Activated CD4-positive, alpha-beta T cell treated with anti-CD3 and anti-CD28 coated beads for 48 hours (primary cell): ENCODE measurements at places on chromosomes 12 and 14.
A peak's percentile ranks its signal among the peaks of the same experiment; 100 is the strongest.

- DNase-seq: no peak
Measured at GRCh38 chr14:99258341-99258861, 13.6 kb downstream of the BCL11B start.

- no peak for DNase-seq
Measured at GRCh38 chr14:38291681-38292467, 36.0 kb upstream of the CLEC14A start.

DNA sequence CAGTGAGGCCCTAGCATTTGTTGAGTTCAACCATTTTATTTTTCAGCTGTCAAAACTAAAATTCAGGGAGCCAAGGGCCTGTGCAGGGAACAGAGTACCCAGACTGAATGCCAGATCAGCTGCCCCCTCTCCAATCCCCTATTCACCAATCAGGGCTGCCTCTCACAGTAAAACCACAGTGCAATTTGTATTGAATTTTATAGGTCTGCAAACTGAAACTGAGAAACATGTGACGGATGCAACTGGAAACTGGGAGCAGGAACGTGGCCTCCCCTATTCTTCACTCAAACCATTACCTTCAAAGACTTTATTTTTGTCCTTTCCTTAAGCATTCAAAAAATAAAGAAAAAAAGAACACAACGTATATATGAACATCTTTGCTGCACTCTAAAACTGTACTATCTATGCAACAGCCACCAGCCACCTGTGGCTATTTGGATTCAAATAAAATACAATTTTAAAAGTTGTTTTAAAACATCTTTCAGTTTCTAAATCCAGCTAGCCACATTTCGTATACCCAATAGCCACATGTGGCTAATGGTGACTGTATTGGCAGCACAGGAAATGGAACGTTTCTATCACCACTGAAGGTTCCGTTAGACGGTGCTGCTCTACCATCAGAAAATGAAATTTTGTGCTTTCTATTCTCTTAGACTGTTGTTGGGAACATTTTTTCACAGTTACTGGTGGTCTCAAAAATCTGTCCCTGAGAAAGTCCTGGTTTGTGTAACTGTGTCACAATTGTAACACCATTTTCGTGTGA, 371.3 kb upstream of the FAR2 start:
- no peak for DNase-seq

GRCh38 chr14:28571636-28572035, 195.0 kb upstream of the FOXG1 start:
- DNase-seq: no peak

- DNase-seq: no peak
Measured at GRCh38 chr12:38144049-38144448, 172.5 kb upstream of the ALG10B start.

DNA sequence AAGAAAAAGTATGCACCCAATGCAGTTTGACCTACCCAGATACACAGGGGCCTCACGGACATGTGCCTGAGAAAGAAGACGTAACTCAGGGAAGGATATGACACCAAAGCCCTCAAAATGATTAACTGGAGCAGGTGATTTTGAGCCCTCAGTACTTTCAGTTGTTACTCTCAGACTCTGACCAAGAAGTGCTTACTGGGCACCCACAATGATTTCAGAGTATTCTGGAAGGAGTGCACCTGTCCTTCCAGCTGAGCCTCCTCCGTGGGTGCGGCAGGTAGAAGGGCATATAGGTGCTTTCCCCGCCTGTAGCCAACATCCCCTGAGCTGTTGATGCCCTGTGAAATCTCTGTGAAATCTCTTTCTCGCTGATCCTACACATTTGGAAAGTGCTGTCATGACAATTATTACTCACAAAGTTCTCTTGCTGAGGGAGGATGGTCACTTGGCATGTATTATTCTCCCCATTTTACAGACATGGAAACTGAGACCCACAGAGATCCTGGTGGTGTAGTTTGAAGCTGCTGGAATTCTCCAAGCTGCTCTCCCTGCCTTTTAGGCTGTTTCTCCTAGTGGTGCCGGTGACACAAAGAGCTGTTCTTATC, 154.3 kb upstream of the CCND2 start:
- DNase-seq: peak; percentile 81

- no peak for DNase-seq
Measured at GRCh38 chr12:27497446-27497845, 26.6 kb upstream of the PPFIBP1 start.

DNA sequence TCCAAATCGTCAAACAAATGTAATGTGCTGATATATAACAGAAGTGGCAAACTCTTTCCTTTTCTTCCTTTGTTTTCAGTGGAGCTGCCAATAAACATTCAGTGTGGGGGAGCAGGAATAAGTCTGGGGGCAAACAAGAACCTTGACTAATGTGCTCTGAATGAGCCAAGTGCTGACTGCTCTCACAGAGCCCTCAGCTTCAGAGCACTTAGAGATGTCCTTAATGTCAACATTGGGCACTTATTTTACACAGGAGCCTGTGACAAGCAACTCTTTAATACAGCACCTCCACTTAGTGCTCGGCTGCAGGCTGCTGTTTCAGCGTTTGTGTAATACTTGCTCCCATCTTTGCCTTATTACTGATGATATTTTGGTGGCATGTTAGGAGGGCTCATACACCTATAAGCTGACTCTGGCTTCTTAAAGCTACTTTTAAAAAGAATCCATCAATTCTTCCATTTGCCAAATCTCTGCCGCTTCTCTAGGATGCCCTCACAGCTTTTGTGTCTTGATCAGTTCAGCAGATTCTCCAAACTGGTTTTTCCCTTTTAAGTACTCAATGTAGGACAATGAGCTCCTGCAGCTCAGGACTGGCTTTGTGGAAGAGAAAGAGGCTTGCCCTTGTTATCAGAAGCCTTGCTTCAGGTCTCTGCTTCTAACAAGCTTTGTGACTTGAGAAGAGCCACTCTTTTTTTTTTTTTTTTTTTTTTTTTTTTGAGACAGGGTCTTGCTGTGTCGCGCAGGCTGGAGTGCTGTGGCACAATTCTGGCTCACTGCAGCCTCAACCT, 206.6 kb downstream of the MON2 start:
- DNase-seq: no peak

GRCh38 chr14:99656171-99656570, 11.2 kb downstream of the HHIPL1 start:
- no peak for DNase-seq

DNA sequence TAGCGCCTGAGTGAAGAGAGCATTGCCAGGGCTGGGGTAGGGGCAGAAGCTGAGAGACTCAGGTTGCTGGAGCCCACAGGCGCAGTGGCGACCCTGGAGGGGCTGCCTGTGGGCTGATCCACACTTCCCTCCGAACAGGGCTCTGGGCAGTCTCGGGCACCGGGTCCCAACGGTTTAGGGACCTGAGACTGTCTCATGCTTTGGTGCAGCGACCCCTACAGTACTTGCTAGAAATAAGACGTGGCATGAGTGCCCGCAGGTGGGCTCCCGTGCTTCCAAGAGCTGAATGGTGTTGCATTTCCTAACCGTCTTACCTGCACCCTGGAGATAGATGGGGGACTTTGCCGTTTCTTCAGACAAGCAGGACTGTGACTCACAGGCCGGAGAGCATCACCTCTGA, 57.4 kb downstream of the AACS start:
- DNase-seq: no peak

DNA sequence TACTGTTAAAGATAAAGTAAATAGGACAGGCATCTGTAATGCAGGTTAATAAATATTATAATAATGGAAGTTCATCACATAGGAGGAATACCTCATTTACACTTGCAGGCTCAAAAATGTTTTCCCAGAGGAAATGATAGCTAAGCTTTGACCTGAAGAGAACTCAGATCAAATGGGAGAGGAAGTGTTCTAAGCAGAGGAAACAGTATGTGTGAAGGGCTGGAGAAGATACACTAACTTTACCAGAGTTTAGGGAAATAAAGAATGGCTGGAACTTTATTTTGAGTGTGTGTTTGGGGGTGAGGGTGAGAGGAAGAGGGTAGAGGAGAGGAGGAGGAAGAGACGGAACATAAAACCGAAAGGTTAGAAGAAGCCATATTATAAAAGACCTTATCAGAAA, 34.0 kb upstream of the AP4S1 start:
- DNase-seq: no peak

GRCh38 chr12:46300910-46301309, 32.1 kb upstream of the SLC38A1 start:
- DNase-seq: no peak

GRCh38 chr12:122356192-122356635, 66.3 kb downstream of the CLIP1 start:
- DNase-seq: peak; percentile 64

- DNase-seq: no peak
Measured at GRCh38 chr12:109458771-109459208, 18.3 kb downstream of the KCTD10 start.

DNA sequence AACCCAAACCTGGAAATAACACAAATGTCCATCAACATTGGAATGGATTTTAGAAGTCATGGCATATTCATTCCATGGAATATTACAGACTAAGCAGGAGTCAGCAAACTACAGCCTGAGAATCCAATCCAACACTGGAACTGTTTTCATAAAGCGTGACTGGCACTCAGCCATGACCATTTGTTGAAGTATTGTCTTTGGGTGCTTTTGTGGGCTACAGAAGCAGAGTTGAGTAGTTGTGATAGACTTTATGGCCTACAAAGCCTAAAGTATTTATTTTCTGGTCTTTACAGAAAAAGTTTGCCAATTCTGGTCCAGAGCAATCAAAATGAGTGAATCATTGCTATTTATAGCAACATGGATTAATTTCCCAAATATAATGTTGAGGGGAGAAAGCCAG, 34.5 kb upstream of the FRS2 start:
- DNase-seq: no peak

DNA sequence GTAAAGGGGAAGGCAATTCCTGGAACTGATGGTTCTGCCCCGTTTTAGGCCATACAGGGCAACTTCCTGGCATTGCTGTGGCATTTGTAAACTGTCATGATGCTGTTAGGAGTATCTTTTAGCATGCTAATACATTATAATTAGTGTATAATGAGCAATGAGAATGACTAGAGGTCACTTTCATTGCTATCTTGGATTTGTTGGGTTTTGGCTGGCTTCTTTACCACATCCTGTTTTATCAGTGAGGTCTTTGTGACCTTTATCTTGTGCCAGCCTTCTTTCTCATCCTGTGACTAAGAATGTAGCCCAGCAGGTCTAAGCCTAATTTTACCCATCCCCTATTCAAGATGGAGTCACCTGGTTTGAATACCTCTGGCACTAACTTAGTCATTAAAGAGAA, 51.2 kb downstream of the TESPA1 start:
- DNase-seq: no peak

DNA sequence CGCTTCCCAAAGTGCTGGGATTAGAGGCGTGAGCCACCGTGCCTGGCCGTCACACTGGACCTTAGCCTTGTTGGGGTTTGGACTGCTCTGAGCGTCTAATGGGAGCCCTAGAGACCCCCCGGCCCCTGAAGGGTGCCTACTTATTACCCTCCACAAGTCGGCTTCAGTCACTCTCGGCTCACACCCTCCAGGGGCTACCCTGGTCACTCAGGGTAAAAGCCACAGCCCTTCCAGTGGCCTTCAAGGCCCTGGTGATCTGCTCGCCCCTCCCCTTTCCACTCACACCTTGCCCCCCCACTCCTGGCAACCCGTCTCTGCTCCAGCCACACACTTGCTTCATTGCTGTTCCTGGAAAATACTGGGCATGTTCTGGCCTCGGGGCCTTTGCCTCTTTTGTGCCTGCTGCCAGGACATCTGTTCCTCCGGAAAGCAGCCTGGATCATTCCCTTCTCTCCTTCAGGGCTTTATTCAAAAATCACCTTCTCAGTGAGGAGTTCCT, 3.6 kb upstream of the MORN3 start:
- DNase-seq: no peak

- no peak for DNase-seq
Measured at GRCh38 chr14:100212476-100213333, 26.2 kb upstream of the YY1 start.

DNA sequence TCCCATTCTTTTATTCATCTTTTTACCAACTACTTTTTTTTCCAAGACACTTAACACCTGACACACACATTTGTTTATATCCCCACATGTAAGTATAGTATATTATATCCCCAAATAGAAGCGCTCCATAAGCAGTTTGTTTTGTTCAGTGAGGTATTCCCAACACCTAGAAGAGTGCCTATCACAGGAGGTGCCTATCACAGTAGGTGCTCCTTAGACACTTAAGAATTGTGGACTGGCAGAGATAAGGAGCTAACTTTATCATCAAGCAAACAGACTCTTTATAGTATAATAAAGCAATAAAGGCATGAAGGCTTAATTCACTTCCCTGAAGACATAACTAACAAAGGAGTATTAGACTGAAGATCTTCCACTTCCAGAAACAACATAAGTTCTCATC, 29.1 kb downstream of the OSBPL8 start:
- DNase-seq: no peak

- DNase-seq: peak; percentile 24
Measured at GRCh38 chr14:94773061-94773648, 3.2 kb upstream of the GSC start.

DNA sequence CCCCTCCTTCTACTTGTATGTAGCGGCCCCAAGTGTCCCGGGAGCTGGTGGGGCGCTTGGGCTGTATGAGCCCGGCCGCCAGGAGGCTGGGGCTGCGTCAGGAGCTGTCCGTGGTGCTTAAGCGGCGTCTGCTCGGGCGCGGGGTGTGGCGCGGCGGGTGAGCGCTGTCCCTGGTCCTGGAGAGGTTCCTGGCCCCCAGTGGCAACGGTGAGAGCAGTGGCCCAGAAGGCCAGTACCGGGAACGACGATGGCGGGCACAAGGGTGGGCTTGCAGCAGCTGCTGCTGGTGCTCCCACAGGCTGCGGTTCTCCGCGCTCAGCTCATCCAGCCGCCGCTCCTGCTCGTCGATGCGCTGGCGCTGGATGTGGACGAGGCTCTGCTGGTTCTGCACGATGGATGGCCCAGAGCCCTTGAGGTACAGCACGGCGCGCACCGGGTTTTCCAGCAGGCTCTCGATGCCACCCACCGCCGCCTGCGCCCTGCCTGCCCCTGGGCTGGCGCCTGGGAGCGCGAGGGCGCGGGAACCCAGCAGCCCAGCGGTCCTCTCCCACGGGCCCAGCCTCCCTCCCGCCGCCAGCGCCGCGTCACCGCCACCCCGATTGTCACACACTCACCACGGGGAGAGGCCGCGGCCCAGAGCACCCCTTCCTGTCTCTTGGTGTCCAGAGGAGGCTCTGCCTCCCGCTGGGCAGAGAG, 41.9 kb upstream of the FKBP4 start:
- DNase-seq: peak; percentile 85
